ENCODE measurements at places on chromosomes 12 and 14.
A peak's percentile ranks its signal among the peaks of the same experiment; 100 is the strongest.

GRCh38 chr14:50530358-50530757 is 2.0 kb downstream of the MAP4K5 start:
- DNase-seq: peak; percentile 60

- DNase-seq: peak; percentile 94
These were observed 51.5 kb downstream of the ST8SIA1 start for GRCh38 chr12:22283006-22283506.

GRCh38 chr12:62697893-62698292 is 231.3 kb downstream of the MON2 start:
- no peak for DNase-seq

GRCh38 chr14:104689881-104690711 is 678 bp downstream of the INF2 start:
- DNase-seq: no peak

- no peak for DNase-seq
These were observed 590.4 kb downstream of the MED13L start for GRCh38 chr12:115687094-115687493.

DNA sequence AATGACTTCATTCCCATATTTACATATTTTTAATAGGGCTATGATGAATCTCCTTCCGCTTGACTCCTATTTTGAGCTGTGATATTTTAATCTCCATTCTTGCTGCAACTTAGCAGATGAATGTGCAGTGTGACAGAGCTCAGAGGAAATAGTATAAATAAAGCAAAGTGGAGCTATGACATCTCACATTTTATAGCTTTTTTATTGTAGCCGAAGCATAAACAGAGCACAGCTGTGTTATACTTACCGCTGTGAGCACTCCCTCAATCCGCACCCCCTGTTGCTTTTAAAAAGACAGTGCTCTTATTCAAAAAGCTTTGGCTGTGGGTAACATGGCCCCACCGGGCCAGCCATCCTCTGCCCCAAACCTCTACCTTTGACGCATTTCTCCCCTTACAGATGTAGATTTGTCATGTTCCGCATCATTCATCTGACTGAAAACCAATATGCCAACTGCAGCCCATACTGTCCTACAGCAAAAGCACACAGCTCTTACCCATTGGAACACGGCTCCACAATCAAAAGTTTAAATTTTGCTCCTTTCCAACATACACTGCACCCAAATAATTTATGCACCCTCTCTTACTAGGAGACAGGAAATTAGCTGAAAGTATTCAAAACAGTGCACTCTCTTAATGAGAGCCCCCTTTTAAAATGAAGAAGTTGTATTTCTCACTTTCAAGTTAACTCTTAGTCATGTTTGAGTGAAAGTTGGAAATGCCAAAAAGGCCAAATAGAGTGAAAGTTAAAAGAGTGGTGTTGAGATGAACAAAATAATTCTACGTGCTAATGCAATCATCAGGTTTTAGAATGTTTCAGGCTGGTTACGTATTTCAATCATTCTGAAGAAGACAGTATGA is 429.3 kb upstream of the SOX5 start:
- peak; percentile 32 for DNase-seq

DNA sequence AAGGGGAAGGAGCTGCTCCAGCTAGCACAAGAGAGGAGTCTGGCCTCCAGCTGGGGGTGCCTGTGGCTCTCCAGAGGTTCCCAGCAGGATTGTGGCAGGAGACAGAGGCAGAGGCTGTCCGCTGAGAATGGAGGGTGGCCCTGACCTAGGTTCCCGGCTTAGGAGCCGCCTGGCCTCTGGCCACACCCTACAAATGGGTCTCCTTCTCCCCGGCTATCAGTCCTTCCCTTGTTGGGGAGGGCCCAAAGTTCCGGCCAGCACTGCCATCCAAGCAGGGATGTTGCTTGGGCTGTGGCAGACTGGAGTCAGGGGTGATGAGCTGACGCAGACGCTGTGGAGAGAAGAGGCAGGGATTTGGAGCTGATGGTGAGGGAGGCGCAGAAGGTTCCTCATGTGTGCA is 23.1 kb downstream of the SLC6A12 start:
- DNase-seq: no peak

GRCh38 chr14:58362798-58363412 is 32.8 kb upstream of the TOMM20L start:
- peak; percentile 15 for DNase-seq

DNA sequence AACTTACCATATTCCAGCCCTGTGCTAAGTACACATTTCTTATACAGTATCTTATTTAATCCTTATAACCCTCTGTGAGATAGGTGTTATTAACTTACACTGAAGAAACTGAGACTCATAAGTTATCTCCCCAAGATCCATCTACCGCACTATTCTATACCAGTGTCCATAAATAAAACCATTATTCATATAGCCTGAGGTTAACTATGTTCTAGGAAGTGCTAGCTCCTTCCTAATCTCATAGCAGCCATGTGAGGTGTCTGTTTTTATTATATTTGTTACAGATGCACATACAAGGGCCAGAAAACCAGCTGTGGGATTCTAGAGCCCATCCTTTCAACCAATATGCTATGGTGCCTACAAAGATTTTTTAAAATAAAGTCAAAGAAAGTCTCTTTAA is 100.3 kb upstream of the RAP1B start:
- DNase-seq: no peak

- DNase-seq: peak; percentile 49
These were observed 46.7 kb downstream of the KICS2 start for GRCh38 chr12:64175254-64175945.

DNA sequence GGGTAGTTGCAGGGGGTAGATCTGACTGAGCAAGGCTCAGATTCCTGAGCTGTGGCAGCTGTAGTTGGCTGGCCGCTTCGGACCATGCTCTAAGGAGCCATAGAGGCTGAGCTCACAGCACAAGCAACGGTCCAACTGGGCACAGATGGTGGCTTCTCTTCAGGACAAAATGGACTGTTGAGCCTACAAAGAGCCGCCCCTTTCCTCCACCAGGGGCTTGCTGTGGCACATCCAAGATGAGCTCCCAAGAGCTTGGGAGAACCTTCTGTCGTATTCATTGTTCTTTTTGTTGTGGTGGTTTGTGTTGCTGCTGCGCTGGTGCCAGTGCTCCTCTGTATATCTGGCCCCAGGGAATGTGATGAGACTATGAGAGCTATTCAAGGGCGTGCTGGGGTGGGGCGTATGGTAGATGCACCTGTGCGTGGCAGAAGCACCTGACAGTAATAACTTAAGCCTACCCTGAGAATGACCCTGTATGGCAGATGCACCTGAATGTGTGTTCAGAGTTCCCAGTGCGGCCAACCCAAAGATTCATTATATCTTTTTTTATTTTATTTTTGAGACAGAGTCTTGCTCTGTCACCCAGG is 17.8 kb upstream of the LGALS3 start:
- DNase-seq: no peak

DNA sequence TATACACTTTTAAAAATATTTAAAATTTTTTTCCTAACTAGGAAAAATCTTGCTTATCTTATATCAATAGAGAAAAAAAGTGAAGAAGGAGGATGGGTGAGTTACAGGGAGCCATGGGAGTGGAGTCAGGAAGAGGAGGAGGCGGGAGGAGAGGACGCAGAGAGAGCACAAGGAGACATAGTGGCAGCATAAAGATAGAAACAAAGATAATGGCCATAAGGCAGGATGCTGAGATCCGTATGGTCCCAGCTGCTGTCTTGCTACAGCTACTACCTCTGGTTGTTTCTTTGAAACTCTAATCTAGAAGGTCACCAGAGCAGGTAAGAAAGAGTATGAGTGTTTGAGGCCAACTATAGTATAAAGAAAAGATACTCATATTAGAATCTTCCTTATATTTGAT is 2.6 kb upstream of the SOX5 start:
- DNase-seq: no peak

GRCh38 chr14:74616507-74616906 is 4.5 kb upstream of the LTBP2 start:
- DNase-seq: peak; percentile 87

DNA sequence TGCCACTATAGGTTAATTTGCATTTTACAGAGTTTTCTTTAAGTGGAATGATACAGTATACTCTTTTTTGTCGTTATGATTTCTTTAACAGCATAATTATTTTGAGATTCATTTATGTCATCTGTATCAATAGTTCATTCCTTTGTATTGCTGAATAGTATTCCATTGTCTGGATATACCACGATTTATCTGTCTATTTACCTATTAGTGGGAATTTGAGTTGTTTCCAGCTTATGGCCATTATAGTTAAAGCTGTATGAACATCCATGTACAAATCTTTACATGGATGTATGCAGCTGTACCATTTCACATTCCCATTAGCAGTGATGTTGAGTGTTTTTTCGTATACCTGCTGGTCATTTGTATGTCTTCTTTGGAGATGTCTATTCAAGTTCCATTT is 163.9 kb downstream of the ETNK1 start:
- no peak for DNase-seq

GRCh38 chr12:92055877-92056276 is 89.8 kb downstream of the BTG1 start:
- DNase-seq: no peak

GRCh38 chr12:104189915-104190555 is 25.5 kb upstream of the TXNRD1 start:
- peak; percentile 75 for DNase-seq

DNA sequence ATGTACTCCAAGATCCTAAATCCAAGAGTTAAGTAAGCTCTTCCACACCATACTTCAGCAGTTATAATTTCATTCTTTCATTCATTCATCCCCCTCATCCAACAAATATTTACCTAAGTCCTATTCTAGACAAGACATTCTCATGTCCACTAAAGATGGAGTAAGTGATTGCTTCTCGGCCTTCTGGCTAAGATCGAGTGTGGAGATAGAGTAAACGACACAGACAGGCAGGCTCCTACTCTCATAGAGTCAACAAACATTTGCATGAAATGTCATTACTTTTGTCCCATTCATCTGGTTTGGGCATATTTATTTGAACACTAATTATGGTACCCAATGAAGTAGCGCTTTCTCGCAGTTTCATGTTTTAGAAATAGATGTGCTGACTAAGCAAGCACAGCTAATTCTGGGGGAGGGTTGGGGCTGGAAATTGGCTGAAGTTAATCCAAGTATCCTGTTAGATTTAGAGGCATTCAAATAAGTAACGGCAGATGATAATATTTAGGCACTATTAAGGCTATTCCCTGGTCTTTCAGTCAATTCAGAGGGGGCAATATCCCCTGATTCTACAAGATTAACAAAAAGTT is 176.5 kb downstream of the CEP128 start:
- DNase-seq: no peak
